ENCODE measurements at places on chromosomes 13 and 19. TPM values are rescaled to one million over a fixed set of nuclear protein-coding genes. Genes with fewer than 3 reads are reported as not detected.

GRCh38 chr13:32987462-32987861 lies 28.8 kb upstream of the KL start:
- DNase-seq, result no peak

TTC9B gene
- not detected for total RNA-seq

MRPS31 gene
- total RNA-seq, result 19.2 TPM

ANKLE1 gene
- total RNA-seq, result 1.0 TPM

SIGLEC7 gene
- total RNA-seq, result not detected

DNA sequence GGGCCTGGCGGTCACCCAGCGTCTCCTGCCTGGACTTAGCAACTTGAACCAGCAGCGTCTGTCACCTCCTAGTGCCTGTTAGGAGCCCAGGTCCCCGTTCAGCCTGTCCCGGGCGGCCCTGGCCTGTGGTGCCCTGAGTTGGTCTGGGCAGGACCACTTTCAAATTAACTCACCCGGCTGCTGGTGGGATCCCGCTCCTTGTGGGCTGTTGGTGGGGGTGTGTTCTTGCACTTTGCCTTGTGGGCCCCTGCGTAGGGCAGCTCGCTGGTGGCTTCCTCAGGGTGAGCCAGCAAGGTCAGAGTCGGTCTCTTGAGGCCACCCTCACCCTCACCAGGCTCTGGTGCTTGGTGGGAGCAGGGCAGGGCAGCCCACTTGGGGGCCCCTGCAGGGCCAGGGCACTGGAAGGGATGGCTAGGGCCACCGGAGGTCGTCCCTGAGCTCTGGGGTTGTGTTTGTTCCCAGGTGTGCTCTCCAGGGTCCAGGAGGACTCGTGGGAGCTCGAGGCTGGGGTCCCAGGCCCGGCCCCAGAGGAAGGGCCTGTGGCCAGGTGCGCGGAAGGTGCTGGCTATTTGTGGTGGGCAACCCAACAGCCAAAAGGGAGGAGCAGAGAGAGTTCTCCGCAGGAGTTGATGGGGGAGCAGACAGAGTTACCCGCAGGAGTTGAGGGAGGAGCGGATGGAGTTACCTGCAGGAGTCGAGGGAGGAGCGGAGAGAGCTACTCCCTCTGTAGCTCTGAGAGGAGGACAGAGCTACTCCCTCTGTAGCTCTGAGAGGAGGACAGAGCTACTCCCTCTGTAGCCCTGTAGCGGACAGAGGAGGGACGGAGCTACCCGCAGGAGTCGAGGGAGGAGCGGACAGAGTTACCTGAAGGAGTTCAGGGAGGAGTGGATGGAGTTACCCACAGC lies 16.9 kb downstream of the TFDP1 start:
- DNase-seq, result no peak
